ENCODE measurements at places on chromosomes 1 and 21. TPM values are rescaled to one million over a fixed set of nuclear protein-coding genes. Genes with fewer than 3 reads are reported as not detected.
A peak's percentile ranks its signal among the peaks of the same experiment; 100 is the strongest.

Gene FAM72D
- polyA plus RNA-seq, result 1.6 TPM

Gene DIRAS3
- polyA plus RNA-seq, result not detected

Gene PDPN
- 2.1 TPM for polyA plus RNA-seq

Gene IGSF21
- polyA plus RNA-seq, result not detected

GRCh38 chr1:17697458-17697857 lies 57.7 kb upstream of the ACTL8 start:
- H3K36me3 ChIP-seq, result peaks cover 18% of the 10 kb centered on the region
- no peak overlapping the region for H3K4me3 ChIP-seq
- H3K27ac ChIP-seq, result no peak overlapping the region

DNA sequence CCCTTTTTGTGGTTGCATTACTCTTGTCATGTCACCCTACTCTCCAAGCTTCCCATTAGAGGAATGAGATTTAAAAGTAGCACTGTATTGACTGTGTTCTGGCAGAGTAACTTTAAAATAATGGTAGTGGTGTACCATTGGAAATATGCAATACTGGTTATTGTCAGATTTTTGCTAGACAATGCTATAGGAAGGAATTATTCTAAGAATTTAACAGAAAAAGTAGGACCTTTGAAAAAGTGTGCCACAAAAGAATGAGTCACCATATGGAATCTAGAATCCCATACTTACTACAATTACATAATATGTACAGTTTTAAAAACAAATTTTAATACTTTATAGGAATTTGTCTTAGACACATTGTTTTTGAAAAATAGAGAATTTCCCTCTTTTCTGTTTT lies 13.8 kb downstream of the MIER1 start:
- no peaks in the 10 kb centered on the region for H3K36me3 ChIP-seq
- H3K27ac ChIP-seq, result no peak overlapping the region
- H3K4me1 ChIP-seq, result peaks cover 13% of the 10 kb centered on the region
- H3K4me3 ChIP-seq, result no peak overlapping the region
- no peaks in the 10 kb centered on the region for H3K27me3 ChIP-seq

GRCh38 chr1:116806671-116807070 lies 52.4 kb downstream of the CD2 start:
- H3K4me1 ChIP-seq, result no peaks in the 10 kb centered on the region
- H3K4me3 ChIP-seq, result no peak overlapping the region
- no peak for DNase-seq
- no peaks in the 10 kb centered on the region for H3K36me3 ChIP-seq
- no peaks in the 10 kb centered on the region for H3K27me3 ChIP-seq

DNA sequence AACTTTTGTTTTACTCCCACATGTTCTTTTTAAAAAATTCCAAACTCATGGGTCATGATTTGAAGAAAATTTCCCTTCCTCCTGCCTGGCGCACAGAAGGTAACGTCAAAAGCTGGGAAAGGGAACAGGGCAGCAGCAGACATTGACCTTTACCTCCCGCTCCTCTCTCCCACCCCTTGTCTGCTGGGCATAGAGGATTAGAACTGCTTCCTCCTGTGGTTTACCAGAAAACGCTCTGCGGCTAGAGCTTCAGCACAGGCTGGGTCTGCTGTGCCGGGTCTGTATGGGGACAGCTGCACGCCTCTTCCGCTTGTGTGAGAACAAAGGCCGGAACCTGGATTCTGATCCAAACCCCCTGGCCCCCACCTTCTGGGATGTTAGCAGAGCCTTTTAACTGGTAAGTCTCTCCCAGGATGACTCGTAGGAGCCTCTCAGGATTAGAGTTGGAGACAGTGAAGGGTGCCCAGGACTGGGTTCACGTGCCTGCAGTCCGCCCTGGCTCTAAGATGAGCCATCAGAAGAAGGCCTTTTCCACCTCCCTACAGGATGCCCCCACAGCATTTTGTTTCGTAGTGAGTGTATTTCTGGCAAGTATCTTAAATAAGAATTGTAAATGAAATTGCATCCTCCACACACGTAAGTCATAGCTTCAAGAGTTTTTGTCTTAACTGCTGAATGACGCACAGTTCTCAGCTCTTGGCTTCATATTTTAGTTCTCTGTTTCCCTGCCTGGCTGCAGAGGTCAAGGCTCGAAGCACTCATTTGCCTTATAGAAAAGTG lies 5.2 kb downstream of the H6PD start:
- DNase-seq, result peak; percentile 85
- peaks cover 81% of the 10 kb centered on the region for H3K4me1 ChIP-seq
- H3K27me3 ChIP-seq, result no peaks in the 10 kb centered on the region
- H3K27ac ChIP-seq, result peak overlapping the region; percentile 81
- no peaks in the 10 kb centered on the region for H3K36me3 ChIP-seq

GRCh38 chr1:107698161-107698560 lies 266.8 kb downstream of the VAV3 start:
- DNase-seq, result no peak
- H3K4me1 ChIP-seq, result peaks cover 7% of the 10 kb centered on the region
- no peaks in the 10 kb centered on the region for H3K27me3 ChIP-seq
- no peak overlapping the region for H3K4me3 ChIP-seq

DNA sequence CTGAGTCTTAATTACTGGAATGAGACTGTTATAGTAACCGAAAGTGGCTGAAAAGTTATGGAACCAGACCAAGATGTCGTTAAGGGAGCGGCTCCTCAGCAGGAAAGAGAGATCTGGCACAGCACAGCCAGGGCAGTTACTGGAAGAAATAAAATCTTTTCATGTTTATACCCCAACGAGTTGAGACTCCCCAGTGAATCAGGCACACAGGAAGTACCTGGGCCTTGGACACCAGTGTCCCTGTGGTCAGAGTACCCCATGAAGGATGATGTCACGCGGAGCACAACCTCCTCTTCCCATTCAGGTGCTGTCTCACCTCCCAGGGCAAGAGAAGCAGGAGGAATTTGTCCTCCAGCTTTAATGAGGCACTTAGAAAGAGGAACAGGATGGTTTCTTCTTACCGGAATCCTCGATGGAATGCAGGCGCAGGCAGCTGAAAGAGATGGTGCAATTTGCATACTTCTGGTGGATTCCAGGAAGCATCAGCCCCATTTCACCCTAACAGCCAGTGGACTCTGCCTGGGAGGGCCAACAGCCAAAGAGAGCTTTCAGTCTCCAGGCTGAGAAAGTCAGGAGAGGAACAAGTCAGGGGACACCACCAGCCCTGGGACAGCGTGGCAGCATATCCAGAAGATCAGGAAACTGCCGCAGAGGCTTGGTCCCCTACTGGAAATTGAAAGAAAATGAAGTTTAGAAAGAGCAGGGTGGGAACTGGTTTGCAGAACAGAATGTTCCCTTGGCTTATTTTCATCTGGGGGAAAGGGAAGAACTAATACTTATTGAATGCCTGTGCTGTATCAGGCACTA lies 35.9 kb upstream of the CTTNBP2NL start:
- peak overlapping the region; percentile 27 for H3K4me3 ChIP-seq
- H3K36me3 ChIP-seq, result no peaks in the 10 kb centered on the region
- peak; percentile 92 for DNase-seq
- peak overlapping the region; percentile 58 for H3K27ac ChIP-seq
- H3K27me3 ChIP-seq, result no peaks in the 10 kb centered on the region
- no peaks in the 10 kb centered on the region for H3K4me1 ChIP-seq

GRCh38 chr1:54980046-54980527 lies 341 bp upstream of the TMEM61 start:
- H3K4me3 ChIP-seq, result peak overlapping the region; percentile 51
- H3K36me3 ChIP-seq, result no peaks in the 10 kb centered on the region
- H3K4me1 ChIP-seq, result peaks cover 10% of the 10 kb centered on the region

- H3K36me3 ChIP-seq, result no peaks in the 10 kb centered on the region
- peaks cover 1% of the 10 kb centered on the region for H3K27me3 ChIP-seq
- DNase-seq, result peak; percentile 34
- H3K27ac ChIP-seq, result no peak overlapping the region
- H3K4me3 ChIP-seq, result no peak overlapping the region
- no peaks in the 10 kb centered on the region for H3K4me1 ChIP-seq
Measured at GRCh38 chr1:25206201-25206600, 26.1 kb downstream of the SYF2 start.

Measured in sigmoid colon (tissue), 7 donors.